Hepatocyte (in vitro differentiated cells): ENCODE measurements at places on chromosomes 5 and 9.

GRCh38 chr5:55445791-55446190 is 89.0 kb downstream of the PLPP1 start:
- DNase-seq: no peak
- H3K4me3 ChIP-seq: no peak overlapping the region
- H3K27ac ChIP-seq: no peak overlapping the region
- no peaks in the 10 kb centered on the region for H3K36me3 ChIP-seq
- H3K4me1 ChIP-seq: peaks cover 13% of the 10 kb centered on the region

- H3K36me3 ChIP-seq: no peaks in the 10 kb centered on the region
- H3K27me3 ChIP-seq: no peaks in the 10 kb centered on the region
- no peak overlapping the region for H3K27ac ChIP-seq
- H3K4me1 ChIP-seq: no peaks in the 10 kb centered on the region
- H3K4me3 ChIP-seq: no peak overlapping the region
Measured at GRCh38 chr5:17001428-17001827, 65.3 kb upstream of the MYO10 start.

DNA sequence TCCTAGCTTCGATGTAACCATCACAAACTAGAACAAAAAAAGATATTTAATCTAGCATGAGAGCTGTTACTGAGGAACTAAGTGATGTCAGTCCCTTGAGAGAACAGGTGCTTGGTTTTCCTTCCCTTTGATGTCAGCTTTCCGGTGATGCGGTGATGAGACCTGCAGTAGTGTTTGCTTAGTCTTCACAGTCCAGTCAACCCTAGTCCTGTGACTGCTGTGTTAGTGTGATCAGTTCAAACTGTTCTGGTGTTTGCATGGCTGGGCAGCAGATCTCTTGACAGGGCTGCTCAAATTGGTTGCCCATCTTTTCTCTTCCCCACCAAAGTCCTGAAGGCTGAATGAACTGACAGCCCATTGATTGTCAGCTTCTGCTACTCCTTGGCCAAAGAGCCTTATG is 608.6 kb upstream of the DAB2 start:
- no peak for DNase-seq
- no peaks in the 10 kb centered on the region for H3K4me1 ChIP-seq
- no peak overlapping the region for H3K27ac ChIP-seq

DNA sequence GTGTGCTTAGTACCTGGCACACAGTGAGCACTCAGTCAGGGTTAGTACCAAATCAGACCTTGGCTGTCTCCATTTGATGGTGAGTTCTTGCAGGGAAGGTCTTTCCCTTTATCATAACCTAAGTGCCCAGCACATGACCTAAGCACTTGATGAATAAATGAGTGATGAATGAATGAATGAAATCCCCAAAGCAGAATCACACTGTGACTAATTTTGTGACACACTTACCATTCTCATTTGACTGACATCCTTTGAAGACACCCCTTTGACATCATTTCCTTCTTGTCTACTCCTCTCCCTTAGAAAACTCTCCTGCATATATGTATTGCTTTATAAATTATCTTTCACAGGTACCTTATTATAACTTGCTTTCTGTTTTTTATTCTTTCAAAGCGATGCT is 130.2 kb upstream of the ELL2 start:
- peaks cover 5% of the 10 kb centered on the region for H3K4me1 ChIP-seq
- no peaks in the 10 kb centered on the region for H3K27me3 ChIP-seq
- no peak overlapping the region for H3K27ac ChIP-seq
- no peak for DNase-seq

GRCh38 chr9:71769175-71770161 is 1.2 kb upstream of the CEMIP2 start:
- peaks cover 14% of the 10 kb centered on the region for H3K4me1 ChIP-seq
- H3K27ac ChIP-seq: peak overlapping the region; percentile 3
- no peaks in the 10 kb centered on the region for H3K36me3 ChIP-seq
- no peaks in the 10 kb centered on the region for H3K27me3 ChIP-seq

GRCh38 chr5:96326902-96327301 is 106.1 kb downstream of the PCSK1 start:
- H3K27ac ChIP-seq: no peak overlapping the region
- DNase-seq: no peak
- H3K4me1 ChIP-seq: peaks cover 11% of the 10 kb centered on the region
- no peaks in the 10 kb centered on the region for H3K36me3 ChIP-seq
- no peak overlapping the region for H3K4me3 ChIP-seq
- H3K27me3 ChIP-seq: no peaks in the 10 kb centered on the region

DNA sequence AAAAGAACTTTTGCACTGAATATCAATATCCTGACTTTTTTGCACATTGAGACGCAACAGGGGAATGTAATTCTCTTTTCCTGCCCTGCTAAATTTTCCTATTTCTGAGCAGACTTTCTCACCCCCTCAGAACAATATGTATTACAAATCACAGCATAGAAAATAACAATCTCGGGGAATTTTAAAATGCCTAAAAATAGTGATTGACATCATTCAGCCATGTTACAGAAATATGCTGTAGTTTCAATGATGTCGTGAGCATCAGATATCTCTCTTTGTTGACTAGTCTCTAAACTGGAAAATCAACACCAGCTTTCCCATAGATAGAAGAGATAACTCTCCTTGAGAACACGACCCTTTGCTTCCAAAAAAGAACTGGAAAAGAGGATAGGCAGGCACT is 166.7 kb downstream of the ZDHHC21 start:
- H3K4me3 ChIP-seq: no peak overlapping the region
- H3K4me1 ChIP-seq: no peaks in the 10 kb centered on the region
- no peaks in the 10 kb centered on the region for H3K27me3 ChIP-seq
- no peaks in the 10 kb centered on the region for H3K36me3 ChIP-seq

- no peak for DNase-seq
- no peaks in the 10 kb centered on the region for H3K27me3 ChIP-seq
- H3K27ac ChIP-seq: peak overlapping the region; percentile 50
- no peaks in the 10 kb centered on the region for H3K36me3 ChIP-seq
Measured at GRCh38 chr5:158326256-158326655, 467.3 kb upstream of the CLINT1 start.

GRCh38 chr9:31608416-31608815 is 776.0 kb upstream of the ACO1 start:
- H3K36me3 ChIP-seq: no peaks in the 10 kb centered on the region
- H3K4me3 ChIP-seq: no peak overlapping the region
- no peaks in the 10 kb centered on the region for H3K27me3 ChIP-seq
- no peaks in the 10 kb centered on the region for H3K4me1 ChIP-seq
- DNase-seq: no peak
- H3K27ac ChIP-seq: no peak overlapping the region

- H3K36me3 ChIP-seq: no peaks in the 10 kb centered on the region
- no peaks in the 10 kb centered on the region for H3K4me1 ChIP-seq
- no peak overlapping the region for H3K4me3 ChIP-seq
- H3K27me3 ChIP-seq: no peaks in the 10 kb centered on the region
Measured at GRCh38 chr5:109199799-109200620, 209.8 kb downstream of the PJA2 start.

DNA sequence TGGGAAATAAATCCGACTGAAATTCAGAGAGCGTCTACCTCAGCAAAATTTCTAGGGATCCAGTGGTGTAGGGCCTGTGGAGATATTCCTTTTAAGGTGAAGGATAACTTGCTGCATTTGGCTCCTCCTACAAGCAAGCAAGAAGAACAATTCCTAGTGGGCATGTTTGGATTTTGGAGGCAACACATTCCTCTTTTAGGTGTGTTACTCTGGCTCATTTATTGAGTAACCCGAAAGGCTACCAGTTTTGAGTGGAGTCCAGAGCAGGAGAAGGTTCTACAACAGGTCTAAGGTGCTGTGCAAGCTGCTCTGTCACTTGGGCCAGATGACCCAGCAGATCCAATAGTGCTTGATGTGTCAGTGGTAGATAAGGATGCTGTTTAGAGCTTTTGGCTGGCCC is 862.4 kb upstream of the CDH9 start:
- H3K4me1 ChIP-seq: no peaks in the 10 kb centered on the region
- no peaks in the 10 kb centered on the region for H3K36me3 ChIP-seq
- H3K4me3 ChIP-seq: no peak overlapping the region
- H3K27ac ChIP-seq: no peak overlapping the region

DNA sequence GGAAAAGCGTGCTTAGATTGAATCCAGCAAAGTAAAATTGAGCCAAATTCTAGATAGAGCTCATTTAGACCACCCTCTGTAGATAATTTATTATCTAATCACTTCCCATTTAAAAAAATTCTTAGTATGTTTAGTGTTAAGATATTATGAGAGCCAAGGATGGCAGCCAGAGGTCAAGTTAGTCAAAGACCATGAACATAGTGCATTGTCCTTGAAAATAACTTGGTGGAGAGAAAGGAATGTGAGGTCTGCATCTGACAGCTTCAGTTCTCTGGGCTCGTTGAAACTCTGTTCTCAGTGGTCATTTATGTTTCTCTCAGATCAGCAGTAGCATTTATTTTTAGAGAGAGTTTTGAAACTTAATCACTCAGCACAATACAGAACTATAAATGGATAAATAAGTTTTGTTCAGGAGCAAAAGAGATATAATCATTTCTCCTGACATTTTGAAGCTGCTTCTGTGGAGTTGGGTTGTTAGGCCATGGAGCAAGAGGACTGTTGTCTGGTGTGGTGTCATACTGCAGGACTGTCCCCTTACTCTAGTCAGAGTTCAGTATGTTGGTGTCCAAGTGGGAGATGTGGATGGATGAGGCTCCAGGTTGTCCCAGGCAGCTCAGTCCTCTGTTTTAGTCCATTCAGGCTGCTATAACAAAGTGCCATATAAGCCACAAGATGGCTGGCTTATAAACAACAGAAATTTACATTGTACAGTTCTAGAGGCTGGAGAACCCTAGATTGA is 337.7 kb downstream of the FBXL7 start:
- H3K4me1 ChIP-seq: no peaks in the 10 kb centered on the region
- DNase-seq: no peak
- no peak overlapping the region for H3K27ac ChIP-seq
- no peaks in the 10 kb centered on the region for H3K27me3 ChIP-seq
- H3K36me3 ChIP-seq: no peaks in the 10 kb centered on the region

- no peak overlapping the region for H3K27ac ChIP-seq
- H3K36me3 ChIP-seq: no peaks in the 10 kb centered on the region
- no peaks in the 10 kb centered on the region for H3K27me3 ChIP-seq
- H3K4me1 ChIP-seq: no peaks in the 10 kb centered on the region
Measured at GRCh38 chr5:4520559-4520958, 619.6 kb upstream of the ADAMTS16 start.

DNA sequence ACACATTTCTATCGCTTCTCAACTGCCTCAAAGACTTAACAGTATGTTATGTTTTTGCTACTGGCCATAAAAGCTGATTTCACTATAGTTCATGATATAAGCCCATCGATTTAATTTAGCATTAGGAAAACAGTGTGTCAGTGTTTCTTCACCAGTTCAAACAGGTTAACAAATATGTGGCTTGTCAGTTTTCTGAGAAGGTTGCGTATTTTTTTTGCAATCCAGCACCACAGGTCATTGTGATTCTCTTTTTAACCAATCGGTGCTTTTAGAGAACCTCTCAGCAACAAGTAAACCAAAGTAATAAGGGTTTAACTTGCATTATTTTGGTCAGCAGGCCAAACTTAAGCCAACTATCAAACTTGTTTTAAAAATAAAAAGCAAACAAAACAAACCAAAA is 409.6 kb downstream of the NFIB start:
- no peaks in the 10 kb centered on the region for H3K27me3 ChIP-seq
- no peaks in the 10 kb centered on the region for H3K4me1 ChIP-seq
- no peak for DNase-seq
- H3K36me3 ChIP-seq: no peaks in the 10 kb centered on the region

- H3K27me3 ChIP-seq: peaks cover 38% of the 10 kb centered on the region
- H3K36me3 ChIP-seq: no peaks in the 10 kb centered on the region
- peaks cover 9% of the 10 kb centered on the region for H3K4me1 ChIP-seq
- DNase-seq: peak; percentile 33
- no peak overlapping the region for H3K4me3 ChIP-seq
Measured at GRCh38 chr5:43190755-43191603, 1.0 kb upstream of the NIM1K start.

DNA sequence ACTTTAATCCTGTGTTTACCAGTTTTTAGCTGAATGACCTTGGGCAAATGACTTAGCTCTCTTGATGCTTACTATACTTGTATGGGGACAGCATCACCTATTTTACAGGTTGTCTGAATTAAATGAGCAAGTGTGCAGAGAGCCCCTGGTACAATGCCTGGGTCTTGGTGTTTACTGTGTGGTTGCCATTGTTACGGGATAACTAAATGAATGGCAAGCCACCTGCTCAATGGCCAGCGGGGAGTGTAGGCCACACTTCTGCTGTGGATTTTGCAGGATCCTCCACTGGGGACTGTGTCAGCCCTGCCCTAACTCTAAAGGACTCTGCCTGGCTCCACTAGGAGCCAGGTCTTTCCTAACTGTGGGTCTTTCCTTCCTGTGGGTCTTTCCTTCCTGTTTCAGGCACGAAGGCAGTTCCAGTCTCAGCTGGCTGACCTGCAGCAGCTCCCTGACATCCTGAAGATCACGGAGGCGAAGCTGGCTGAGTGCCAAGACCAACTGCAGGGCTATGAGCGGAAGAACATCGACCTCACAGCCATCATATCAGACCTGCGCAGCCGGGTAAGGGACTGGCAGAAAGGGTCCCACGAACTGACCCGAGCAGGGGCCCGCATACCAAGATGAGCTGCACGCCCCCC is 10.3 kb upstream of the GLE1 start:
- H3K36me3 ChIP-seq: no peaks in the 10 kb centered on the region
- no peak overlapping the region for H3K4me3 ChIP-seq
- no peaks in the 10 kb centered on the region for H3K27me3 ChIP-seq
- no peaks in the 10 kb centered on the region for H3K4me1 ChIP-seq
- no peak for DNase-seq
- no peak overlapping the region for H3K27ac ChIP-seq

DNA sequence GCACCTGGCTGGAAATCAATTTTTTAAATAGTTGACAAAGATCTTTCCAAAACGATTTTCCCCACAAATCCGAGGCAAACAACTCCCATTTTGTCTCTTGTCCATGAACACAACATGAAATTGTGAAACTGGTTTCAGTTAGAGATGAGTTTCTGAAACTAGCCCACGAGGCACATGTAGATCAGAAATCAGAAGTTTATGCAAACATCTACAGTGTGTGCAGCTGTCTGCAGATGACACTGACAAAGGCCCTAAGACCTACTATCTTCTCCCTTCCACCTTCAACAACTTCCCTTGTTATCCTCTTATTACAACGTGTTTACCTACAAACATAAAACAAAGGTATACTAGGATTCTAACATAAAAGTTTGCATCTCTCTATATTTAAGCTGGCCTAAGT is 183.3 kb downstream of the DIRAS2 start:
- peaks cover 8% of the 10 kb centered on the region for H3K4me1 ChIP-seq
- no peaks in the 10 kb centered on the region for H3K36me3 ChIP-seq
- DNase-seq: no peak
- no peaks in the 10 kb centered on the region for H3K27me3 ChIP-seq

GRCh38 chr9:95506678-95507463 is 9.9 kb downstream of the PTCH1 start:
- no peaks in the 10 kb centered on the region for H3K27me3 ChIP-seq
- peak overlapping the region; percentile 98 for H3K4me3 ChIP-seq
- H3K4me1 ChIP-seq: peaks cover 8% of the 10 kb centered on the region
- DNase-seq: peak; percentile 48

DNA sequence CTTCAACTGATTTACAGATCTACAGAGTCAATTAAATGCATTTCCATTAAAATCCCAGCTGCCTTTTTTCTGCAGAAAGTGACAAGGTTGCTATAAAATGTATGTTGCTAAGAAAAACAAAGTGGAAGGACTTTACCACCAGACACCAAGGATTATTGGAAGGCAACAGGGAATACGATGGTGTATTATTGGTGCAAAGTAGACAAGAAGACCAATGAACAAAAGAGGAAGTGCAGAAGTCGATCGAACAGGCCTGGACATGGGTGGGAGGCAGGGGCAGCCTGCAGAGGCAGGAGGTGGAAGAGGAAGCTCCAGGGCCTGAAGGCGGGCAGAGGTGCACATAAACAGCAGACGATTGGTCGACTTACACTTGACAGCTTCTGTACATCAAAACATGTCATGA is 10.6 kb upstream of the SLC6A19 start:
- H3K4me1 ChIP-seq: peaks cover 11% of the 10 kb centered on the region
- H3K4me3 ChIP-seq: no peak overlapping the region
- no peaks in the 10 kb centered on the region for H3K27me3 ChIP-seq
- no peak overlapping the region for H3K27ac ChIP-seq
- no peaks in the 10 kb centered on the region for H3K36me3 ChIP-seq
